ENCODE measurements at places on chromosomes 3 and 15.

DNA sequence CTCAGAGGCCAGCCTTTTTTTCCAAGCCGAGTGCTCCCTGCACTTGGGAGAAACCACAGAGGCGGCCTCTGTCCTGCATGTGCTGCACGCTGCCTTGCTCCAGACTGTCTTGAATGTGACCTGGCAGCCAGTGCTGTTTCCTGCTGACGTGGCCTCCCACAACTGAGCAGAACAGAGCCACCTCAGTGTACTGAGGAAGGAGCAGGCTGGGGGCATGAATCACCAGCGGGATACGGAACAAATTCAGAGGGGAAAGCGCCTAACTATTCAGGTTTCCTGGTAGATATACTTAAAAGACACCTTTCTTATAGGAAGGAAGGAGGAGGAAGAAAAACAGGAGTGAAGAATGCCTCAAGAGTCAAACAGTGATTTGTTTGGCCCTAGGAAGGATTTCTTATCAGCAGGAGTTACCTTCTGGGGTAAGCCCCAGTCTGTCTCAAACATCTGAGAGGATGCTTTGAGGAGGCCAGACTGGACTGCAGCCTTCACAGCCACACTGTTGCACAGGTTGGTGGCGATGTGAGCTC, 114.0 kb downstream of the FNDC3B start:
- H3K27me3 ChIP-seq, result no peaks in the 10 kb centered on the region
- peak; percentile 91 for DNase-seq
- H3K4me1 ChIP-seq, result peaks cover 24% of the 10 kb centered on the region
- peak overlapping the region; percentile 80 for H3K27ac ChIP-seq
- no peak overlapping the region for H3K4me3 ChIP-seq
- H3K36me3 ChIP-seq, result no peaks in the 10 kb centered on the region

DNA sequence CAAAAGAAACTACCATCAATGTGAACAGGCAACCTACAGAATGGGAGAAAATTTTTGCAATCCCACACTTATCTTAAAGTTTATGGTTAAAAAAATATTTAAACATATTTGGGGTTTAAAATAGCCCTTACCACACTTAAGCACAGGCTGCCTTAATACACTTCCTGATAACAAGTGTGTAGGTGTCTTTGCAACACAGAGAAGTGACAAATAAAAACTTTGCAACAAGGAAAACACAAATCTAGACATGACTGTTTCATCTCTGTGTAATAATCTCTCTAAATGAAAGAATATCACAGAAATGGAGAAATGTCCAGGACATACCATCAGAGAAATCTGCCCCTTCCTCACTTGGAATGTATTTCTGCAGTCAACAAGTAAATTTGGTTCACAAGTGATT, 464.1 kb upstream of the ARHGEF26 start:
- DNase-seq, result no peak
- no peaks in the 10 kb centered on the region for H3K36me3 ChIP-seq
- H3K4me1 ChIP-seq, result no peaks in the 10 kb centered on the region
- H3K4me3 ChIP-seq, result no peak overlapping the region
- H3K27ac ChIP-seq, result no peak overlapping the region

GRCh38 chr3:134709561-134710312, 58.9 kb upstream of the KY start:
- no peaks in the 10 kb centered on the region for H3K36me3 ChIP-seq
- H3K4me1 ChIP-seq, result no peaks in the 10 kb centered on the region
- peak; percentile 14 for DNase-seq

GRCh38 chr3:3559786-3560185, 239.4 kb upstream of the LRRN1 start:
- no peak for DNase-seq
- no peak overlapping the region for H3K4me3 ChIP-seq
- H3K36me3 ChIP-seq, result no peaks in the 10 kb centered on the region
- no peak overlapping the region for H3K27ac ChIP-seq
- H3K4me1 ChIP-seq, result no peaks in the 10 kb centered on the region

DNA sequence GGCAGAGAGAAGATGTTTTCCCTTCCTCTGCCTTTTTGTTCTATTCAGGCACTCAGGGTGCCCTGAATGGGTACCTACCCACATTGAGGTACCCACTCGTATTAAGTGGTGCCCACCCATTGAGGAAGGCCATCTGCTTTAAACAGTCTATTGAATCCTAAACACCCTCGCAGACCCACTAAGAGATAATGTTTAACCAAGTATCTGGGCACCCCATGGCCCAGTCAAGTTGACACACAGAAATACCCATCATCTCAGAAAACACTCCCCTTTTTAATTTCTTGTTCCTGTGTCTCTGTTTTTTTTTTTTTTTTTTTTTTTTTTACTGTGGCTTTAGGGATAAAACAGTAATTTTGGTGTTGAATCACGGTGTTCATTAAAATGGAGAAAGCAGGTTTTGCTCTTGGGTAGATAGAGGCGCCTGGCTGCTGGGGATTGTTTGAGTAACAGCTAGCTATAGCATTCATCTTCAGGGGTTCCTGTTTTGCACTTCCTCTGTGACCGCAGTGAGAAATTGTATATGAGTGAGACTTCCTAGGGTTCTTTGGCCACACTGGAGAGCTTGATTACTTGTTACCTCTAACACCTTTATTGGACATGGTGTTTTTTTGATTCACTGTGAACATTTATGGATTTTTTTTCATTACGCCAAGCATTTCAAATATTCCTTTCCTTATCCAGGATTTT, 259.1 kb downstream of the PTPRG start:
- H3K4me3 ChIP-seq, result no peak overlapping the region
- DNase-seq, result no peak
- H3K27ac ChIP-seq, result no peak overlapping the region

DNA sequence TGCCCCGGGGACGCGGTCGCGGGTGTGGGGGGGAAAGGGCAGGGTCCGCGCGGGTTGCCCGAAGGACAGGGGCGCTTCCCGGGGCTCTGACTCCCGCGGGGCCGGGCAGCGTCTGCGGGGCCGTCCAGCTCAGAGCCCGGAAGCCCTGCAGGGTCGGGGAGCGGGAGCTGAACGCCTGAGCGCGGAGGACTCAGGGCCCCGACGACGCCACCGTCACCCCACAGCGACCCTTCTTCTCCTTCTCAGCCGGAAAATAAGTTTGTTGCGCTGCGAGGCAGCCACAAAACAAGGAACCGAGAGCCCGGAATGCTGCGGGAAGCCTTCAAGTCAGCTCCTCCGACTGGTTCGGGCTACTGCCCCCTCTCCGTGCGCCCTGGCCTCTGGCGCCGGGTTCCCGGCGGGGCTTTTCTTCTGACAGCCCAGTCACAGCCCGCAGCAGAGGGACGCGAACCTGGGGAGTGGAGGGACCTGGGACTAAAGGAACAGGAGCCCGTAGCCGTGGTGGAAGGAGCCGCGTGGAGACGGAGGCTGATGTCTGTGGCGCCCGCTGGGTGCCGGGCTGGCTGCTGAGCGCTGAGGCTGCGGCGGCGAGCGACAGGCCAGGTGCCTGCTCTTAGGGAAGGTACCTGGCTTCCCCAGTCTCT, 484 bp downstream of the CNTN4 start:
- no peaks in the 10 kb centered on the region for H3K36me3 ChIP-seq
- no peaks in the 10 kb centered on the region for H3K27me3 ChIP-seq
- peak overlapping the region; percentile 24 for H3K27ac ChIP-seq
- H3K4me3 ChIP-seq, result peak overlapping the region; percentile 54

- no peaks in the 10 kb centered on the region for H3K27me3 ChIP-seq
- H3K36me3 ChIP-seq, result no peaks in the 10 kb centered on the region
- DNase-seq, result no peak
- no peaks in the 10 kb centered on the region for H3K4me1 ChIP-seq
- H3K27ac ChIP-seq, result no peak overlapping the region
- no peak overlapping the region for H3K4me3 ChIP-seq
Measured at GRCh38 chr3:49618412-49618811, 55.7 kb upstream of the APEH start.

GRCh38 chr3:40187945-40188344, 121.6 kb upstream of the EIF1B start:
- no peak for DNase-seq
- H3K27me3 ChIP-seq, result no peaks in the 10 kb centered on the region
- H3K27ac ChIP-seq, result no peak overlapping the region
- H3K4me1 ChIP-seq, result no peaks in the 10 kb centered on the region
- H3K4me3 ChIP-seq, result no peak overlapping the region

DNA sequence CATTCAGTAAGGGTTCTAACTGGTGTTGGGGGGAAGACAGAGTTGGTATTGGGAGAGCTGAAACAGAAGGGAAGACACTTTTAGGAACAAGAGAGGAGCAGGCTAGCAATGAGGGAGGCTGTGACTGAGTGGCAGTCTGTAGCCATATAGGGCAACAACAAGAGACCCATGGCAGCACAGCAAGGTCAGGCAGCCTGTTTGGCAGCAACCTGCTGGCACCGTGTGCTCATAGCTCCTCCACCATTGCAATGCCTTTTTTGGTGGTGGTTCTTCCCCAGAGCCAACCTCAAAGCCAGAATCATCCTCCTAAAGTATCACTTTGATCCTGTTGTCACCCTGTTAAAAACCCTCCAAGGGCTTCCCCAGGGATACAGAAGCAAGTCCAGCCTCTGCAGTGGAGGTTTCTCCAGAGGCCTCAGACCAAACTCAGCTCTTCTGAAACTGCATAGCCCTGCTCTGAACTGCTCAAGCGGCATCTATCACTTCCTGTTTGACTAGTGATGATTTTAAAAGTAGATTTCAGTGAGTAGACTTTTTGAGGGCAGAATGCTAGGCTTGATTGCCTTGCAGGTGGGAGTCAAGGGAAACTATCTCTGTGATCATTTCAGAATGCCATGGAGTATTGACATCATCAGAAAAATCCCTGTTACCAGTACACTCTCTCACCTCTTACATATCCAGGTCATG, 176.9 kb downstream of the STAC start:
- DNase-seq, result no peak
- no peak overlapping the region for H3K4me3 ChIP-seq
- no peaks in the 10 kb centered on the region for H3K4me1 ChIP-seq

DNA sequence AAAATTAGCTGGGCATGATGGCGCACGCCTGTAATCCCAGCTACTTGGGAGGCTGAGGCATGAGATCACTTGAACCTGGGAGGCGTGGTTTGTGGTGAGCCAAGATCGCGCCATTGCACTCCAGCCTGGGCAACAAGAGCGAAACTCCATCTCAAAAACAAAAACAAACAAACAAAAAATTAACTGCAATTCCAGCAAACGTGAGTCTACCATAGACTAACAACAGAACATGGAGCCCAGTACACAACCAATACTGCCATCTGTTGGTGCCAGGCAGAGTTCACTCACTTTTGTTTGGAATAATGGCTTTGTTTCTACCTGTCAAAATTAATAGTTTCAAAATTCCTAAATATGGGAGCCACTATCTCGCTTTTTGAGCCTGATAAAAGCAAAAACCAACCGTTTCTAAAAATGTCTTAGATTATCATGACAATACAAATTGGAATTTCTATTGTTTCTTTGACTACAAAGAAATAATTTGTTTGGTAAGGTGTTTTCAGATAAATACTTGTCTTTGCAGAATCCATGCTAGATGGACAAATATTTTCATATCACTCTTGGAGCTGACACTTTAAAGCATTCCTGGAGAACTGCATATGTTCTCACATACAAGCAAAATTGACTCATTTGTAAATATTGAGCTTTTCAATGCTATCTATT, 45.0 kb downstream of the GPR176 start:
- no peak overlapping the region for H3K4me3 ChIP-seq
- no peaks in the 10 kb centered on the region for H3K36me3 ChIP-seq
- no peak overlapping the region for H3K27ac ChIP-seq
- no peaks in the 10 kb centered on the region for H3K27me3 ChIP-seq
- no peaks in the 10 kb centered on the region for H3K4me1 ChIP-seq
- no peak for DNase-seq

DNA sequence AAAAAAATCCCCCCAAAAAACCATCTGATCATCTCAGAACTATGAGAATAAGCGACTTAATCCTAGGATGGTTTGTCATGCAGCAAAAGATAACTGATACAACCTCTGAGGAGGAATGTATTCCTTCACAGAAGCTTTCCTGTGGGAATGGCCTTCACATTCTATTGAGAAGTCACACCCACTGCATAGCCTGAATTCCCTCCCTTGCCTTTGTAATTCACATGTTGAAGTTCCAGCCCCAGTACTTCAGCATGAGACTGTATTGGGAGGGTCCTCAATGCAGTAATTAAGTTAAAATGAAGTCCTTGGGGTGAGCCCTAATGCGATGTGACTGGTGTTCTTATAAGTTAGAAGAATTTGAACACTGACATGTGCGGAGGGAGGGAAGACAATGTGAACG, 395.2 kb downstream of the TUSC7 start:
- no peaks in the 10 kb centered on the region for H3K27me3 ChIP-seq
- H3K4me1 ChIP-seq, result no peaks in the 10 kb centered on the region

GRCh38 chr3:109963831-109964230, 626.5 kb upstream of the DPPA4 start:
- H3K4me3 ChIP-seq, result no peak overlapping the region
- no peaks in the 10 kb centered on the region for H3K36me3 ChIP-seq
- no peak overlapping the region for H3K27ac ChIP-seq
- DNase-seq, result no peak
- H3K27me3 ChIP-seq, result no peaks in the 10 kb centered on the region
